Foreskin keratinocyte (primary cell): ENCODE measurements at places on chromosomes 7 and 10.

DNA sequence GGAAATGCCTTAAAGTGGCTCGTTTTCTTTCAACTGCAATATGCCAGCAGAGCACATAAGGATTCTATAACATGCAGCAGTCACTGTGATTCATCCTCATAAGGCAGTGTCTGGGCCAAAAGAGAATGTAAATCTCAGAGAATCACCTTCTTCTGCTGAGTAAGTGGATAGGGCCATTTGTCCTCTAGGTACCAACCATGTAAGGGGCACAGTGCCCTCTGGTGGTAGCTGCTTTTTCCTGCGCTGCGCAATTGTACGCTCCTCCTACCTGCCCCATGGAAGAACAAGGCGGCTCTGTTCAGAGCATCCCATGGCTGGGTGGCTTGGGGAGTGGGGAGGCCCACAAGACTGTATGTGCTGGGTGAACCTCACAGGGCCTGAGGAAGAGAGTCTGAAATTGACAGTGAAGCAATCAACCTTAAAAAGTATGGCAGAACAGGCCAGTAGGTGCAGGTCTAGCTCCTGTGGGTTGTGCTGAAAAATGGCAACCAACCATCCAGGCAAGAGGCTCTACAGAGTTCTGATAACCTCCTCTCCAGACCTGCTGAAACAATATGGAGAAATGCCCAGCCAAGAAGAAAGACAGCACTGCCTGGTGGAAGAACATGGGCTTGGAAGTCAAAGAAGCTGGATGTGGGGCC, 78.6 kb upstream of the C10orf90 start:
- DNase-seq: peak; percentile 40

DNA sequence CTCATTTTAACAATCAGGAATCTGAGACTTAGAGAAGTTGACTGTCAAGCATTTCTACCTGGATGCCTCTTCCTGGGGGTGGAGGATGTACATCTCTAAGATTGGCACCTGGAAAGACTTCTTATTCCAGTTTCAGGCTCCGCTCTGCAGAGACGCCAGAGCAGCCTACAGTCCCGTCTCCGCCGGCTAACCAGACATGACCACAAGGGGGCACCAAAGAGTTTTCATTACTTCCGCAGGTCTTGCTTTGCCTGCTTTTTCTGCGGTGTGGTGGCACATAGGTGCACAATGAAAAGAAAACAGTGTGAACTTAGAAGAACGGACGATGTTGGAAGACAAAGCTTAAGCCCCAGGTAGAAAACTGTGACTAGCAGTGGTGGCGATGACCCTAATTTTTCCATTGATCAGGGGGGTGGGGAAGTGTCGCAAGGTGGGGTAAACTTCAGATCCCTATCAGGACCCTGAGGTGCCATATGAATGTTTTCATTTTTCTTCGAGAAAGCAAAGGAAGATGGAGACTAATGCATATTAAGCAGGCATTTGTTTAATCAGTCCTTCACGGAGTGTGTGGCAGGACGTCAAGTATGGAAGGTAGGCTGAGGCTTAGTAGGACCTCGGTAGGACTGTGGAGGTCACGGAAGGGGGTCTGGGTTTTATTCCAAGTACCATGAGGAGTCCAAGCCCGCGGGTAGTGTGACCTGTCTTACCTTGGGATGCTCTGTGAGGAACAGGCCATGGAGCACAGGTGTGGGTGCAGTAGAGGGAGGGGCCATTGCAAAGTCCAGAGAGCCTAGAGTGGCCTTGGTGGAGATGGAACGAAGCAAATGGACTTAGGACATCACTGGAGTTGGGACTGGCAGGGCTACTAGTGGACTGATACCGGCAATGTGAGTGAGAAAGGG, 60.1 kb upstream of the SORCS3 start:
- DNase-seq: peak; percentile 74

GRCh38 chr10:74153123-74153522, 2.1 kb downstream of the ADK start:
- peak; percentile 47 for DNase-seq

DNA sequence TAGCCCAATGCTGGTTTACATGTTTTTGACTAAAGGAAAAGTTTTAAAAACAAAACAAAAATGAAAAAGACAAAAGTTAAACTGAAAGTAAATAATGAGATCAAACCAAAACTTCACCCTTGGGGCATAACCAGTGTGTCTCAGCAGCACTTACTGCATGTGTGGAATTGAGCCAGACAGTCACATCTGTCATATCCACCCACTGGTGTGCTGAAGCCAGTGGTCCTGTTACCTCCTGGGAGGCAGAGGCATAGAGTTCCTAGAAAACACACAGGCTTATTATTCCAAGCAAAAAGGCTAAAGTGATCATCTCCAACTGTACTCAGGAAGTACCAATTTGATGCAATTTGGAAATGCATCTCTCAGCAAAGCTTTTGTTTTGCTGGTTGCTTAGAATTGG, 40.4 kb downstream of the ASAH2 start:
- no peak for DNase-seq

GRCh38 chr10:119687192-119688032, 36.2 kb downstream of the BAG3 start:
- peak; percentile 67 for DNase-seq
